ENCODE measurements at places on chromosomes 6 and 20. TPM values are rescaled to one million over a fixed set of nuclear protein-coding genes. Genes with fewer than 3 reads are reported as not detected.
A peak's percentile ranks its signal among the peaks of the same experiment; 100 is the strongest.

GRCh38 chr6:70130865-70131264 is 172.0 kb downstream of the COL9A1 start:
- ATAC-seq, result no peak

C2 gene
- total RNA-seq, result 1.1 TPM

- ATAC-seq, result no peak
Observed at GRCh38 chr6:118755941-118756646, 104.7 kb upstream of the CEP85L start.

EDEM2 gene
- total RNA-seq, result 18.9 TPM

DCBLD1 gene
- 12.8 TPM for total RNA-seq

DNA sequence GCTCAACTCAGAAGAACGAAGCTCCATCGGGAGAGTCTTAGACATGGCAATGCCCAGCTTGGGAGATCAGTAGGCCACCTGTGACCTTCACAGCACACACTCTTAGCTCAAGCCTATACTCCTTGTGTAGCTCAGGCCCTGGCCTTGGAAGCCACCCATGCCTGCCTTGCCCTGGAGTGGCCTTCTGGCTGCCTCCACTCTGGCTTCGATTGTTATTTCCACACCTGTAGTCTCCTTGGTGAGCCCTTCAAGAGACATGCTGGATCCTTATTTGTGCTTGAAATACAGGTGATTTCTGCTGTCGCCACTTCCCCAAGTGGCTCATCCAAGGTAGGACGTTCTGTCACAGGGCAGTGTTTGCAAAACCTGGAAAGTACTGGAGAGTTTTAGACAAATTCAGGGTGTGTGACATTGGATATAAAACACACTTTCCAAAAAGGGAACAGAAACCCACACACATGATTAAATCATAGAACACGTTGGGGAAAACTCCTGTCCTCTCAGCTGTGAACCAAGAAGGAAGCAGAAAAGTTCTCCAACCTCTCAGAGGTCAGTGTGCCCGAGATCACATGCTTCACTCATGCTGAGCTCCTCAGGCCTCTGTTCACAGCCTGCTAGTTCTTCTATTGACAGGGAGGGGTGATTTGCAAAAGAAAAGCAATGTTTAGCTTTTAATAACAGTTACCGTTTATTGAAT is 391.8 kb downstream of the CDC5L start:
- no peak for ATAC-seq

GRCh38 chr20:1882026-1882425 is 13.2 kb upstream of the SIRPA start:
- no peak for ATAC-seq

SIRT5 gene
- total RNA-seq, result 6.5 TPM

GRCh38 chr6:158687506-158687905 is 37.7 kb downstream of the SYTL3 start:
- no peak for ATAC-seq

- ATAC-seq, result peak; percentile 35
Observed at GRCh38 chr6:47733879-47734558, 35.6 kb downstream of the ADGRF4 start.

C6orf52 gene
- 15.7 TPM for total RNA-seq

- peak; percentile 99 for ATAC-seq
Observed at GRCh38 chr20:33262658-33263065, 20.4 kb upstream of the BPIFB1 start.

GRCh38 chr20:37390891-37391525 is 45.1 kb downstream of the SRC start:
- ATAC-seq, result no peak

SLC52A3 gene
- not detected for total RNA-seq

DNA sequence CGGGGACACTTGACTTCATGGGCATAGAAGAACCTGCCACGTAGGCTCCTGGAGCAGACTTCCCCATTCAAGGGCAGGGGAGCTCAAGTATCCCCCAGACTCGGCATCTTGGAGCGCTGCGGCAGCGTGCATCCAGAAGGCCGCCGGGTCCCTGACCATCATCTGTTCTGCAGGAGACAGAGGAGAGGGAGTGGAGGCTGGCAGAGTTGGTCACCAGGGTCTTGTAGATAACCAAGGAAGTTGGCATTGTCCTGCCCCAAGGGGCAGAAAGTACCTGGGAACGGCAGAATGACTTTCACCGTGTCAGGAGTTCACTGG is 82.8 kb downstream of the TCP11 start:
- no peak for ATAC-seq

TRIM31 gene
- 0.25 TPM for total RNA-seq

PAK5 gene
- 10.9 TPM for total RNA-seq

PGC gene
- 0.14 TPM for total RNA-seq

DNA sequence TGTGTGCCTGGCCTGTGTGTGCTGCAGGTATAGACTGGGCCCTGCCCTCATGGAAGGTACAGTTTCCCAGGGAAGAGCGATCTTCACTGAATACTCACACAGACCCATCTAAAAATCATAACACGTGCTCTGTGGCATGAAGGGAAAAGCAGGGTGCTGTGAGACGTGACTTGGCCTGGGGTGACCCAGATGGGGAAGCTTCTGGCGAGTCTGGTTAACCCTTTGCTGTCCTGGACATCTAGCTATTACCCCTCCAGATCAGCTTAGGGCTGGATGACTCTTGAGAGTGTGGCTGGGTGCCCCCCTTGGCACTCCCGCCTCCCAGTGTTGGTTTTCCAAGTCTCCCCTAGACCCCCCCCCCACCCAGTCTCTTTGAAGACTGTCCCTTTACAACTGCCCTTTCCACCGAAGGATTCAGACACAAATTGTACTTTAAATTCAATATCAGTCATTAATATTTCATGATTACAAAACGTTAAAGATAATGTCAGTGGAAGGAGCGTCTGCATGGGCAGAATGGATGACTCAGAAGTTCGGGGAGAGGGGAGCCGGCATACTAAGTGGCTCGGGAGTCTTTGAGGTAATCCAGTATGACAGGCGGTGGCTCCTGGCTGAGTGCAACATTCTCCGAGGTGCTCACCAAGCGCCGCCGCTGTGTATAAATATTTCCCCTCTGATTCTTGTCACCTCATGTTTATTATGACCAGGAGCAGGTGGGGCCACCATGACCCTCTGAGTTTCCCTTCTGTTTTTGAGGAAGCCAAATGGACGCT is 77.3 kb downstream of the CD40 start:
- peak; percentile 80 for ATAC-seq

TTK gene
- total RNA-seq, result 37.1 TPM

DNA sequence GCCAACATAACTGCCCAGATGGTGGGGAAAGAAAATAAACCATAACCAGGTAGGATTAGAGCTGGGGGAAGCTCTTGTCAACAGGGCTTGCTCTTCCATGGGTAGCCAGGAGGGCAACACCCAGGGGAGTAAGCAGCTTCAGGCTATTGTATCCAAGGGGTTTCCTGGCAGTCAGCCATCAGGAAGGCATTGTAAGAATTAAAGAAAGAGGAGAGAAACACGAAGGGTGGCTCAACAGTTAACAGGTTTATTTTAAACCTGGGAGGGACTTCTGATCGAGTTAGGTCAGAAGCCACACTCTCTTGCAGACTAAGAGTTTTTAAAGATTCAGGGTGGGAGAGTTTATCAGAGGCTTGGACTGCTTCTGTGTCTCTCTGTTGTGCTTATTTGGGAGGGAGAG is 114.2 kb downstream of the QRSL1 start:
- ATAC-seq, result no peak

HLA-DPA1 gene
- total RNA-seq, result 0.41 TPM

GRCh38 chr6:27986928-27987725 is 30.1 kb downstream of the OR2B6 start:
- ATAC-seq, result no peak

CTAGE9 gene
- 0.14 TPM for total RNA-seq

RIN2 gene
- 18.0 TPM for total RNA-seq

MACROD2 gene
- total RNA-seq, result 6.6 TPM

GRCh38 chr20:20837574-20838021 is 125.2 kb upstream of the RALGAPA2 start:
- ATAC-seq, result peak; percentile 38

GRCh38 chr6:79634491-79635231 is 3.5 kb downstream of the SH3BGRL2 start:
- ATAC-seq, result no peak

COL12A1 gene
- 0.16 TPM for total RNA-seq

RBM24 gene
- 2.6 TPM for total RNA-seq

GRCh38 chr6:89525786-89526562 is 93.0 kb downstream of the ANKRD6 start:
- ATAC-seq, result no peak

DNA sequence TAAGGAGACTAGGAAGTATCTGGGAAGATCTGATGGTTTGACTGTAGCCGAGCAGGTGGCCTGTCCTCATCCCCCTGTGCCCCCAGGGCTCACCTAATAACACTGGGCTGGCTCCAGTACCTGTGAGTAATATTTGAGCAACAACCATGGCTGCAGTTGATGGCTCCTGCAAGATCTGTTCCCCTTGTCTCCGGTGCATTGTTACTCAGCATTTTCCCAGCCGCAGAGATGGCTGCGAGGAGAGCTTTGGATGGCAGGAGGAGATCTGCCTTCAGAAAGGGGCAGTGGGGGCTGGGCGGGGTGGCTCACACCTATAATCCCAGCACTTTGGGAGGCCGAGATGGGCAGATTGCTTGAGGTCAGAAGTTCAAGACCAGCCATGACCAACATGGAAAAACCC is 39.3 kb downstream of the PTK7 start:
- no peak for ATAC-seq

GRCh38 chr6:38191418-38191817 is 371.9 kb downstream of the ZFAND3 start:
- no peak for ATAC-seq

- no peak for ATAC-seq
Observed at GRCh38 chr6:162580619-162581018, 146.9 kb downstream of the PRKN start.

ZNF391 gene
- total RNA-seq, result 14.0 TPM

- ATAC-seq, result no peak
Observed at GRCh38 chr6:109964949-109965348, 13.2 kb upstream of the GPR6 start.

- ATAC-seq, result peak; percentile 61
Observed at GRCh38 chr20:11178946-11179654, 505.3 kb upstream of the JAG1 start.

DNA sequence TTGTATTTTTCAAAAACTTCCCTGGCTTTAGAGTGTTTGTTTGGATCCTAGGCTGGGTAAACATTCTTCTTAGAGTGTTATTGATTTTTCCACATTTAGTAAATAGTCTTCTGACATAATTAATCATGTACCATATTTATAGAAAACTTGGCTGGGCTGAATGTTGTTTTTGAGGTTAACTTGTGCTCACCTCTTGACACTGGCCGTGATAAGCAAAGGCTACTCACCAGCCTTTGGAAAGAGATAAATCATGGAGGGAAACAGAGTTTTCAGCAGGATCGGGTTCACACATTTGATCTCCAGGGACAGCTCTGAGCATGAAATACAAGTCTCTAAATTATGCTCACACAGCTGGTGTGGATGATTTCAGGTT is 6.2 kb upstream of the CD93 start:
- peak; percentile 86 for ATAC-seq

DNA sequence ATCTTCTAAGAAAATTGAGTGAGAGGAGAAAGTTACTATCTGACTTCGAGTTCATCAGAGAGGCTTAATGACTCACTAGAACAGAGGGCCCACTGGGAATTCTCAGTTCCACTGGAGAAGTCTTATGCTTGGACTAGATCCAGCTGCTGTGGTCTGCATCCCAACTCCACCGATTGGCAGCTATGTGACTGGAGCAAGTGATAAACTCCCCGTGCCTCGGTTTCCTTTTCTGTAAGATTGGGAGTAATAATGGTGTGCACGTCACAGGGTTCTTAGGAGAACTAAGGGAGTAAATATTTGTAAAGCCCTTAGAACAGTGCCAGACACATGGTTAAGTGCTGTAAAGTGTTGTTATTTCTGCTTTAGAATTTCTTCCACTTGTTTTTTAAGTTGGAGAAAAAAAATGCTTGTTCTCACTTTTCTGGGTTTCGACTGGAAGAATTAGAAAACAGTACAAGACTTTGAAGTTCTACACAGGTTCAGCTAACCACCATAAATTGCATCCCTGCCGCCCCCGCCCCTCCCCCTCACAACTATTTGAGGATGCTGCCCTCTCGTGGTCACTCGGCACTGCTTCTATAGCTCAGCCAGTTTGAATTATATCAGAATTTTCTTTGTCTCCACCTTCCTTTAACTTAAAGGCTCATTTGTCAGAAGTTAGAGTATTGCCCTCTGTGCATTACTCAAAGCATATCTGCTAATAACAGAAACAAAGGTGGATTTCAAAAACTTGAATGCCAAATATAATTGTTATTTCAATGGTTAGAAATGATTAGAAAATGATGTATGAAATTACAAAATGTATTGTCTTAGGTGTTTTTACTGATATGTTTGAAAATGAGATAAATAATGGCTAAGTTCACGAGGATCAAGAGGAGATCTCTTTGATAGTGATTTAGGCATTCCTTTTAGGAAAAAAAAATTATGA is 95.0 kb upstream of the IFNGR1 start:
- peak; percentile 87 for ATAC-seq

- no peak for ATAC-seq
Observed at GRCh38 chr20:62598761-62599194, 43.5 kb upstream of the SLCO4A1 start.

DNA sequence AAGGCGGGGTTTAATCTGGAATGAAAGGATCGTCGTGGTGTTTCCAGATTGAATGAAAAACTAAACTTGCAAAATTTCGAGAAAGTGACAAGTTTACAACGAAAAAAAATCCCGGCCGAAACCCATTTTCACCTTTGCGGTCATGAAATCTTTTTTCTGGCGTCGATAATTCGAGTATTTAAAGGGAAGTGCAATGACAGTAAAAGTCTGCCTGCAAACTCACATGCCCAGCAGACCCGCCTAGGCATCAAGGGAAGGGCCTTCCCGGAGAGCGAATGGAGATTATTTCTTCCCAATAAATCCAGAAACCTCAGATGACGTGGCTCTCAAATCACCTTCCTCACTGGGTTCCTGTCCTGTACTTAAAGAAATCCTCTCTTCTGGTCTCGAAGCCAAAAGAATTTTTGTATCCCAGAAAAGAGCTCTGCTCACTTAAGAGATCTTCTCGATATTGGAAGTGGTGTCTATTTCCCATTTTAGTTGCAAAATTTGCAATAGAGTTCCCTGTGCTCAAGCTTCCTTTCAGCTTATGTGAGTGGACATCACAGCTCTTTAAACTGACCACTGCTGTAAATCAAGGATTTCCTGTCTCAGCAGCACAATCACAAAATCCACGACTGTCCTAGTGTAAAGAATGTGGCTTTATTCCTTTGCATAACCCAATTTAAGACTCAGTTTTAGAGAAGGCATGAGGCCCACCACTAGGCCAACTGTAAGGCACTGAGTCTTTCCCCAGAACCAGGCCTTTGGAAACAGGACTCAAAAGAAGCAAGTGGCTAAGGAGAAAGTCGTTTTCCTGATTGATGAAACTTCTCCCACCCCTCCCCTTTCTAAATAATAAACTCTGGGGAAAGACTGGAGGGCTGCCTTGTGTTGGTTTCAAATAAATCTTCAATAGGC is 3.9 kb downstream of the OLIG3 start:
- no peak for ATAC-seq

DNA sequence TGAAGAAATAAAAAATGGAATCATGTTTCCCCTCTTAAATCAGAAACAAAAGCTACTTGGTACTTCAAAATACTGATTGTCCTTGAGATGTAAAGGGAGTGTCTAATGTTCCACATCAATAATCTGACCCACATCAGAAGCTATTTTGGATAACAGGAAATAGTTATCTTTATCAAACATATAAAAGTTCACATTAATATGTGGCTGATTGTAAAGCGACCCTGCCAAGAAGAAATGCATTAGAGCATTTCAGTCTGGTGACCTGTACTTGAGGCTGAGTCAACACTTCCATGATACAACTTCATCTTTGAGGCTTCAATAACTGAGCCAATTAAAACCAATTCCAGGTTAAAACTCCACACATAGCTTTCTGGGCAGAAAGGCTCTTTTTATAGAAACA is 31.8 kb downstream of the SYNE1 start:
- no peak for ATAC-seq

GRCh38 chr6:113683968-113684367 is 173.2 kb upstream of the MARCKS start:
- no peak for ATAC-seq

Data from motor neuron (in vitro differentiated cells).